ENCODE measurements at places on chromosomes 7 and 10.

DNA sequence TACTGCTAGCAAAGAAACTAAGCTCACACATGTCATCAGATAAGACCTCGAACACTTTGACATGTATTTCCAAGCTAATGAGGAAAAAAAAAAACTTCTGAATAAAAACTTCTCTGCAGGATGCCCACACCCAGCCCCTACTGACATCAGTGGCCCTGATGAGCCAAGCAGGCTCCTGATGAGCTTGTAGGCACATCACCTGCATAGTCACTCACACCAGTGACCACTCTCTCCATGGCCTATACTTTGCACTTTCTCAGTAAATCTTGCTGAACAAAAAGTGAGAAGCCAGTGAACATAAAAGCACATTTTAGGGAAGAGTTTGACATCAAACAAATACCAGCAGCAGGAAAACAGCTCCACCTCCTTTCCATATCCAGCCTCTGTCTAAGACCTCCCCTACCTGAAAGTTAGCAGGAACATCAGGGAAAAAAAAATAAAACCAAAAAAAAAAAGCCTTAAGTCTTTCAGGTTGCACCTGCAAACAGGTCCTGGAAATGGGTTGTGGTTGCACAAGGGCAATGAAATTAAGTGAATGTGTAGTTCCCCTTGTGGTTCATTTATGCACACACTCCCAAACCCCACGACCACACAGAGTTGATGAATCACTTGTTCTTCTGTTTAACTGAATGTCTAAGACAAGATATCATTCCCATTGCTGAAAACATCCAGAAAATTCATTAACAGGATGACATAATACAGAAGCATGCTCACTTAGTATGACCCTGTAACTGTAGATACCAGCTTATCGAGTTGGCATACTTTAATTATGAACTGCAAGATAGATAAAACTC is 205.2 kb upstream of the PDE1C start:
- DNase-seq, result no peak

- no peak for DNase-seq
These were observed 348.0 kb downstream of the SORCS1 start for GRCh38 chr10:106816318-106817085.

DNA sequence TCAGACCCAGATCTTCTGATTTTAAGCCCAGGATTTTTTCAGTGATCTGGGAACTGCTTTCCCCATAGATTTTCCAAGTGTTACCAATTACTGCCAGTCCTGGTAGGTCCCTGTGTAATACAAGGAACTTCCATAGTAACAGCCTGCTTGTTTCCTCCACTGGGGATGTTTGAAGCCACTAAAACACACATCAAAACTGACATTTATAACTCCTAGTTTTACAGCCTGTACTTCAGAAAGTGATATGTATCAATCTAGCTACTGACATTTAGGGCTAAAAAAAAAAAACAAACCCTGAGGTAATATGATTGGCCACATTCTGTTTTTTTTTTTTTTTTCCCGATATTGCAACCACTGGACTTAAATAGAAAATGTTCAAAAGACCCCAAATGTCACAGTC is 166.9 kb upstream of the SP4 start:
- no peak for DNase-seq

DNA sequence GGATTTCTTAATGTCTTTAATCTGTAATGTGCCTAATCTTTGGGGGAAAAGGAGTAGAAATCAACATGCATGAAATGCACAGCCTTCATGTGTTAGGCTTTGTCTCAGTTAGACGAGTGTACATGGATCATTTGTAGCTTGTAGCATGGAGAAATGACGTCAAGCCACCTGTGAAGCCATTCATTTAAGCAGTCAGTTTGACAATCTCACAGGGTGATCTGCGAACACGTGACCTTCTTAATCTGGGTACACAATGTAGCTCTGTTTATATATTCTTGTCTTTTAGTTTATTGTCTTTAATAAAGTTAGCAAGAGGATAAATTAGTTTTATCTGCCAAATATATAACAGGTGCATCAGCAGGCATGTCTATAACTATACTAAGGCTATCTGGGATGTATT is 351.9 kb upstream of the LRGUK start:
- DNase-seq, result no peak

DNA sequence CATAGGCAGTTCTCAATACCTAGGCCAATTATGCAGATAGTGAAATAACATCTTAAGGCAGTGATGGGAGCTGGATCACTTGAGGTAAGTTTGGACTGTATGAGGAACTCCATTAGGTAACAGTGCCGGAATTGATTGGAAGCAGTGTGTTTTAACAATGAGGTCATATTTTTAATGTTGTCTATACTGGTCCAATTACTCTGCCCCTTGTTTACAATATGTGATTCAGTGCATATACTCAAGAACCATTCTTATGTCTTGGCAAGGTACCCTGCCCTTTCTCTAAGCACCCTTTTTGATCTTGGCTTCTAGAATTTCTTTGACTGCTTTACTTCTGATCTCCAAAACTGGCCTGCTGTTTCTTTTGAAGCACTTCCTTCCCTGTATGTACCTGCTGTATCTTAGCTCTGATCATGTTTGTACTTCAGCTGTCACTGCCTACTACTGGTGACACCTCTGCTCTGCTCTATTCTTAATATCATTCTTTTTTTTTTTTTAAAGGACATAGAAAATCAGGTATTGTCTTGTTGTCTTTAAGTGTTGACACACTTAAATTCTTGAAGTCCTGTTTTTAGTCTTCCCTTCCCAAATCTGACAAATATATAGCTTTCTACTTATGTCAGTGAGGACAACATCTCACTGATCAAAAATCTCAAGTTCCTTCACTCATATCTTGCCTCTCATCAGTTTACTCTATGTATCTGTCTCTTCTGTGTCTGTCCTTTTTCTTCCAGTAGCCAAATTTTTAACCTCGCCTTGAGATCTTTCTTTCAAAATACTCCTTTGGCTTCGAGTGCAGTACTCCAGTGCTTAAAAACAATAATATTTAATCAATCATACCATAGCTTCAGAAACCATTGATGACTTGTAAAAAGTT is 46.4 kb upstream of the RPA3 start:
- no peak for DNase-seq

- peak; percentile 23 for DNase-seq
These were observed 32.9 kb upstream of the BPGM start for GRCh38 chr7:134613623-134614347.

- DNase-seq, result no peak
These were observed 300.5 kb downstream of the KLF6 start for GRCh38 chr10:3484306-3485056.

DNA sequence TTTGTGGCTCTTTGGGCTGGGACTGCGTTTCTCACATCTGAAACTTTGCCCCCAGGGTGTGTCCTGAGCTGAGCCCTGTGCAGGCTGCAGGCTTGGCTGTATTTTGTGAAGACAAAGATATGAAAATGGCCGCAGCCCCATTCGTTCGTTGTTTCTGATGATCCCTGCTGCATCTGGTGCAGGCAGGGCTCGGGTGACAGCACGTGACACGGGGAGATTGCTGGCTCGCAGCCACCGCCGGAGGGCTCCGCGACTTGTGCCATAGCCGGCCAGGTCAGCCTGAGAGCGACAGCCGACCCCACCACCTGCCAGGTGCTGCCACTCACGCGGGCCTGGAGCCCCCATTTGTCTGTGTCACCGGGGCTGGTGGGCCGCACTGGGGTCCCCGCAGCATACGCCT is 81.3 kb downstream of the ZRANB1 start:
- no peak for DNase-seq

GRCh38 chr7:6167587-6168476 is 104.6 kb downstream of the CYTH3 start:
- no peak for DNase-seq

DNA sequence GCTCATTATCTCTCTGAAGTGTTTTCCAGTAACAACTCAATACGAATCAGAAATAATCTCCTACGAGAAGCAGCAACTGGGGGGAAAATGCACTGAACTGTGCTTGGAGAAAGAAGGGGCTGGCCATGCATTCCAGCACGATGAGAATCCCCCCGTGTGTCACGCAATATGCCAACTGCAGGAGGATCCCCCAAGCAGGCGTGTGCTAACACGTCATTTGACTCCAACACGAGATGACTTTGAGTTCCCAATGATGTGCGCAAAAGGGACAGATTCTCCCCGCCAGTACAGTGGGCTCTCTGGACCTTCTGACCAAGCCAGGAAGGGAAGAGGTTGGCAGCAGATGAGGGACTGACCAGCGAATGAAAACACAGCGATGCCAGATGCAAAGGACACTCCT is 105.5 kb downstream of the KCNMA1 start:
- DNase-seq, result no peak

GRCh38 chr10:101263150-101263752 is 34.0 kb upstream of the LBX1 start:
- DNase-seq, result no peak

- no peak for DNase-seq
These were observed 111.7 kb upstream of the CDK13 start for GRCh38 chr7:39838326-39838725.

GRCh38 chr10:71259815-71260501 is 47.6 kb downstream of the UNC5B start:
- DNase-seq, result no peak

DNA sequence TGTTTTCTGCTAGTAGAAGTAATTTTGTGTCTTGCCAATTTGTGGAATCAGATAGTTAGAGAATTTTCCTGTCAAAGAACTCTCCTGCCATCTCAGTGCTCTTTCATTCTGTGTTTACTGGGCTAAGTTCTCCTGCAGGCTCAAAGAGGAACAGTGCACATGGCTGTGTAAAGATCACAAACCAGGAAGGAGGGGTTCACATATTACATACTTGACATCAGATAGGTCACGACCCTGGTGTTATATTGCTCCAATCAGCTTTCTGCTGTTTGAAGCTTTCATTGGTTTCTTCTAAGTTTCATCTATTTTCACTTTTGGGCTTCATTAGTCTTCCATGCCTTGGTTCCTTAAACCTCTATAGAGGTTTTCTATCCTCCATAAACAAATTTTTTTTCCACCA is 13.5 kb upstream of the ELMO1 start:
- DNase-seq, result no peak

DNA sequence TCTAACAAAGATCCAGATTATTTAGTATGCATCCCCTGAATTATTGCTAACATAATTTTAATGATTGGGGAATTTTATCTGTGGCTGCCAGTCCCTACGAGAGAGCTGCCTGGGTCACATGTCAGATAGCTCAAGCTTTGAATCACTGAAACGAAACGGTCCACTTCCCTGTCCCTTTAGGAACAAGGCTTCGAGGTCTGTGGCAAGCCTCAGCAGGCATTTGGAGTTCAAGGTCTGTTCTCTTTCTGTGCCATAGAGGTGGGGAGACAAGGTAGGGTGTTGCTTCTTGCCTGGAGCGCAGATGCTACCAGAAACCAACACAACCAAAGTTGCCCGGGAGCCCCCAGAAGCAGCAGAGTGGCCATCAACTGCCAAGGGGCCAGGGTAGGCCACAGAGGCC is 13.9 kb upstream of the SH2D4B start:
- no peak for DNase-seq

DNA sequence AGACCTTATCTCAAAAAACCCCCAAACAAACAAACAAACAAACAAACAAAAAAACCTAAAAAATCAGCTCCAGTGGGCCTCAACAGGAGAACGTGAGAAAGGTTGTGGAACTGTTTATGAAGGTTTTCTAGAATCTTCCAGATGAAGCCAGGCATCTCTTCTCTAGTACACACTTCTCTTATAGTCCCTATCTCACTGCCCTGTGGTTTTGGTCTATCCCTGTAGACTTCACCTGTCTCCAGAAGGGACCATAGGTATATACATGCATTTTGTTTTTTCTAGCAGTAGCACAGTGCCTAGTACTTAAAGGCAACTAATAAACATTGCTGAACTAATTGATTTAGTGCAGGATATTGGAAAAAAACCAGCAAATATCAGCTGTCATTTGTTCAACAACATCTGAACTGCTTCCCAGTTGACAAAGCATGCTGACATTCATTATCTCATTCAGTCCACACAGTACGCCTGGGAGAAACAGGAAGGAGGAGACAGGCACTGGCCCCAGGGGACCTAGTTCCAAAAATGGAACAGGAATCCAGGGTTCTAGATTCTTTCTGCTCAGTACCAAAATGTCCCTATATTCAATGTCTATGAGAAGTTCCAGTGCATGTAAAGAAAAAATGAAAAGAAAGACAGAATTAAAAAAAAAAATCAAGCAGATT is 59.8 kb downstream of the C10orf67 start:
- no peak for DNase-seq
